ENCODE measurements at places on chromosomes 2 and 18. TPM values are rescaled to one million over a fixed set of nuclear protein-coding genes. Genes with fewer than 3 reads are reported as not detected.
A peak's percentile ranks its signal among the peaks of the same experiment; 100 is the strongest.

The ITGA6 gene
- 89.1 TPM for total RNA-seq

DNA sequence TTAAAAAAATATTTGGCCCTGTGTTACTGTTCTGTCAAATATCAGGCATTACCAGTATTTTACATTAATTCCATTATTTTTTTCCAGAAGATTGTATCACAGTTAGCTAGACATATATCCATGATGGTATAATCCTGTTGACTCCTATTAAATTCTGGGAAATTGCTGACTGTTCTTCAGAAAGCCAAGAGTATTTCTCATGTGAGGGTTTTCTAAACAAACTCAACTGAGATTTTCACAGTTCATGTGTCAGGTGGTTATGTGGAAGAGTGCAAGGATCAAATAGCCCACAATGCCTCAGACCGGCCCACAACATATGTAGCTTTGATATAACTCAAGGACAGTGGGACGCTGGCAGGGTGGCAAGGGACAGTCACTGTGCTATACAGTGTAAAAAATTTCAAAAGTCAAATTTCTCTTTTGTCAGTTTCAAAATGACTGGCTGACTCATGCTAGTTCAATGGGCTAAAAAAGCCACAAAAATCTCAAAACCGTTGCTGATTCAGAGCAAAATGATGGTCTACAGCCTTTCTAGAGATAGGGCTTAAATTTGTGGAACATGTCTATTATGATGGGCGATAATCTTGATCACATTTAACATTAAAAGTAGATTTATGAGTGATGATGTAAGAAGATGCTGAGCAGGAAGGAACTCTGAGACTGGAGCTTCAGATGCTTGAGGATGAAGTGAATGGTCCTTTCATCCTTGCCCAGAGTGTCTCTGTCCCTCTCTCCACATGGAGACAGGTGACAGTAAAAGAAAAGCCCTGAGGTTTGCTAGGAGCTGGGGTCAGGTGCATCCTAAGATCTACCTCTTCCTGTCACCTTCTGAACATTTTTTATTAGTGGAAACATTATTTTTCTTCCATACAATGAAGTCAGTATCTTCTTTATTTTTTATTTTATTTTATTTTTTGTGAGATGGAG, 175.8 kb upstream of the PIEZO2 start:
- DNase-seq: no peak

GRCh38 chr2:174588463-174588862, 9.1 kb downstream of the WIPF1 start:
- no peak for DNase-seq

The DSC2 gene
- 19.8 TPM for total RNA-seq

GRCh38 chr2:157986761-157987160, 110.6 kb upstream of the ACVR1 start:
- DNase-seq: no peak

- no peak for DNase-seq
Measured at GRCh38 chr2:52288596-52288995, 1256.7 kb upstream of the NRXN1 start.

- DNase-seq: no peak
Measured at GRCh38 chr18:14939141-14939540, 191.2 kb downstream of the ANKRD30B start.

DNA sequence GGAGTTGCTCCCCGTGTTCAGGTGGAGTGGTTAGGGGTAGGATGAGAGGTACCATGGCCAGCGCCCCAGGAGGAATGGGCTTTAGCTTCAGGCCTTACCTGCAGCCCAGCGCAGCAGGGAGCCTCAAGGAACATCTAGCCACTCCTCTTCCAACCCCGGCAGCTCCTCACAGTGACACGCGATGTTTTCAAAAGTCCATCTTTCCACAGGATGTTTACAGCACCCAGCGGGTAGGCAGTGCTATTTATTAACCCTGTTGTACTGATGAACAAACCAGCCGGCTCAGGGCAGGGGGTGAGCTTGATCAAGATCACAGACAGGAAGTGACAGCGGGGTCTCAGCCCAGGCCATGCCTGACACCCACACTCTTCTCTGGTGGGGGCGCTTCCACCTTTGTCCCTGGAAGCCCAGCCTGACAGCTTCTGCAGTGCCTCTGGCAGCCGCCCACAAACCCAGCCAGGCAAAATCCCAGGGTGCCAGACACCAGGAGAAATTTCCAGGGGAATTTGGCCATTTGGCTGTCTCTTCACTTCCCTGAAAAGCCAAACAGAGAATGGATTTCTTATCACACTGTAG, 18.4 kb upstream of the PRLH start:
- no peak for DNase-seq

The RND3 gene
- 26.1 TPM for total RNA-seq

The TEX44 gene
- not detected for total RNA-seq

GRCh38 chr2:74715081-74715791, 61.2 kb downstream of the SEMA4F start:
- peak; percentile 84 for DNase-seq

The SERPINB5 gene
- total RNA-seq: not detected

The SP110 gene
- 28.3 TPM for total RNA-seq

The FAM210A gene
- total RNA-seq: 13.7 TPM

GRCh38 chr2:224666951-224667553, 49.1 kb downstream of the CCDC195 start:
- DNase-seq: no peak

Measured in kidney (tissue), 22 donors.